ENCODE measurements at places on chromosomes 2 and 18.

- DNase-seq = no peak
These were observed 80.7 kb upstream of the ITGA4 start for GRCh38 chr2:181376442-181376841.

DNA sequence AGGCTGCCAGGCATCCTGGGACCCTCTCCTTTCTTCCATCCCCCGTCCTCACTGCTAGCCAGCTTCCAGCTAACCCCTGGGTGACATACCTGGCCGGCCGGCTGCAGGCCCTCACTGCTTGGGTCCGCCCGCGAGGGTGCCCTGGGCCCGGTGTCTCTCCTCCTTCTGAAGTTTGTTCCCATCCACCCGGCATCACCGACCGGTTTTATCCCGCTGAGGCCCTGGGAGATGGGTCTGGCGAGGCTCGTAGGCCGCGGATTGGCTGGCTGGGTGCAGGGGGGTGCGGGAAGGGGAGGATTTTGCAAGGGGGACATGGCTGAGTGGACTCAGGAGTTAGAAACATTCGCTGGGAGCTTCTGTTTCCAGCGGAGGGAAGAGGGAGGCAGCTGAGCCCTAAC is at the start of gene PAX8:
TSS of gene PAX8 (minus strand) at position 180 of the 398 bp plus-strand sequence. CDS start 527 bp downstream, outside the sequence.
- DNase-seq = no peak

DNA sequence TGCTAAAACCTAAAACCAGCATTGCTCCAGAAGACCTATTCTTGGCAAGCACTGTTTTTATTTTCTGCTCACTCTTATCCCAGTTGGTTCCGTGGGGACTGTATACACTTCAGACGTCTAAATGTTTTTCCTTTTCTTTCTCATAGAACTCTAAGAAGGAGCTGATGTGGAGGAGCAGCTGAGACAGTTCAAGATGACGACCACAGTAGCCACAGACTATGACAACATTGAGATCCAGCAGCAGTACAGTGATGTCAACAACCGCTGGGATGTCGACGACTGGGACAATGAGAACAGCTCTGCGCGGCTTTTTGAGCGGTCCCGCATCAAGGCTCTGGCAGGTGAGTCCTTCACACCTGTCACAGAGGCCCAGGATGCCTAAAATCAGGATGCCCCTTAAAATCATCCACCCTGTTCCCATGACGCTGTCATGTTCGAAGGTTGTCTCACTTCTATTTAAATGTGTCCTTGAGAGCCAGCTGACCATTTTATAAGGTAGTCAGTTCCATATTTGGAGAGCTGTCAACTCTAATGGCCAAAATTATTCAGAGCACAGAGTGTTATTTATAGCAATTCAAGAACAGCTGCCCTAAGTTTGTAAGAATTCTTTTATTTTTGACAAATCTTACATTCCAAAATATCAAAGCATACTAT is 70.2 kb downstream of the SPTBN1 start:
- DNase-seq = no peak

- no peak for DNase-seq
These were observed 56.2 kb upstream of the ROCK1 start for GRCh38 chr18:21167641-21168377.

DNA sequence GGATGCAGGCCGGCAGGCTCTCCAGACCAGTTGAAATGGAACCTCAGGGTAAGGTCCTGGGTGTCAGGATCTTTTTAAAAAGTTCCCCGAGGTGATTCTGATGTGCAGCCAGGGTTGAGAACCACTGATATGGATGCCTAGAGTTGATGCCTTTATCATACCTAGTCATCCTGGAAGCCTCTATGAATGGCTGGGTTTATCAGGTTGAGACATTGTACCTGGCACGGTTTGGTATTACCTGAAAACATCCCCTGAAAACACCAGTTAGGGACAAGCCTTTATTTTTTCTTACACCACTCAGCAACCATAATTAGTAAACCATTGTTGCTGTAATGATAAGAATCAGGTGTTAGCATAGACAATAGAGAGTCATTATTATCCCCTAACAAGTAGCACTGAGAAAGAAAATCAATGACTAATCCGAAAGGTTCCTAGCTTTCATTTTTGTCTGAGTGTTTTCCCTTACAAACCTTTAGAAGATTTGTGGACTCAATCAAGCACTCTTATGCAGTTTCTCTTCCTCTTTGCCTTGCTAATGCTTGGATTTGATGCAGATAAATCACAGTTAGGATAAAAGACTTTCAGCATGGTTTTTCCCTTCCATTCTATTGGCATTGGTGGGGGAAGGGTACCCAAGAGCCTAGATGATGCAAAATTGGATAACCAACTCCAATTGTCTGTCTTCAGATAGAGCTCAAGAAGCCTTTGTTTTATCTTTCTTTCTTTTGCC is 116.5 kb upstream of the LYPD6 start:
- DNase-seq = no peak

- no peak for DNase-seq
These were observed 145.0 kb upstream of the LTBP1 start for GRCh38 chr2:32801741-32802140.

DNA sequence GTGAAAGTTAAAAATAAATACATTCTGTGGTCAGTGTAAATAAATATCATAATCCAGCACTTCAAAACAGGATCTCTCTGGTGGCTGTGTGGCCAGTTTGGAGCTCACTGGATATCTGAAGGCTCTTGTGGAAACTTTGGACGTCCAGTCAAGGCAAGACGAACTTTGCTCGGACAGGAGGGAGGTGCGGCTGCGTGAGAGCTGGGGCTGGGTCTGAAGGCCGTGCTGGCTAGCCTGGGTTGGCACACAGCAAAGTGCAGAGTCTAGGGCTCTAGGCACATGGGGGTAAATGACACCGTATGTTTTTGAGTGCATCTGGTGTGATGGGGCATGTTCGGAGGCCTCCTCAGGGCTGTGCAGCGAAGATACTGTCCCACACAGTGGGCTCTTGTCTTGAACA is 78.9 kb upstream of the TXNDC2 start:
- no peak for DNase-seq

GRCh38 chr18:77013811-77014521 is 118.6 kb downstream of the MBP start:
- no peak for DNase-seq

DNA sequence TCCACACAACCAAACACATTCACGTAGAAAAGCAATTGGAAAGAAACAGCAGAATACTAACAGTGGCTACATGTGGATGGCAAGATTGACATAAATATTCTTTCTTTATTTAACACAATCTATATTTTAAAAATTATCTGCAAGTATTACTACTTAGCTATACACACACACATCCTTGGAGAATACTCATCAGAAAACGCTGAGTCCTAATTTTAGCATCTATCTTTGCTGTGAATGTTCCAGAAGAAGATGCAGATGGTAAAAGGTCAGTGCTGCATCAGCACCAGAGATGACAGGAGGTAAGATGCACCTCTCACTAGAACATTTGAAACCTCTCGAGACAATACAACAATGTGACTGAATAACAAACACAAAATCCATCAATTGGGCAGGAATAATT is 148.5 kb downstream of the L3MBTL4 start:
- DNase-seq = no peak

DNA sequence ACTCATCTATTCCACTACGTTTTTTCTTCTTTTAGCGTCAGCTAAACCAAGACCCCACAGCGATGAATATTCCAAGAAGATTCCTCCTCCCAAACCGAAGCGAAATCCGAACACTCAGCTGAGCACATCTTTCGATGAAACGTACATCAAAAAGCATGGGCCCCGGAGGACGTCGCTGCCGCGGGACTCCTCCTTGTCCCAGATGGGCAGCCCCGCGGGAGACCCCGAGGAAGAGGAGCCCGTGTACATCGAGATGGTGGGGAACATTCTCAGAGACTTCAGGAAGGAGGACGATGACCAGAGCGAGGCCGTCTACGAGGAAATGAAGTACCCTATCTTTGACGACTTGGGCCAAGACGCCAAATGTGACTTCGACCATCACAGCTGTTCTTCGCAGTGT is 182.4 kb downstream of the NYAP2 start:
- DNase-seq = no peak

DNA sequence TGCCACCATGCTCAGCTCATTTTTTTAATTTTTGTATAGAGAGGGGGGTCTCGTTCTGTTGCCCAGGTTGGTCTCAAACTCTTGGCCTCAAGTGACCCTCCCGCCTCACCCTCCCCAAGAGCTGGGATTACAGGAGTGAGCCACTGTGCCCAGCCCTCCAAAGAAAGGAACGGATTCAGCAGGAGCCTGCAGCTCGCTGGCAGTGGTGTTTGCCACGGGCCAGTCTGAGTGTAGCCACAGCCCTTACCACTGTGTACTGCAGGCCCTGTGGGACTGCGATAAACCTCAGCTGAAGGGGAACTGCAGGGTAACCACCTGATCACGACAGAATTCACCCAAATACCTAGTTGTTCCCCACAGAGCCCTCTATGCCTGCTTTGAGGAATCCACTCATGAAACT is 6.8 kb downstream of the COPS9 start:
- DNase-seq = no peak

- no peak for DNase-seq
These were observed 18.4 kb upstream of the MTERF4 start for GRCh38 chr2:241120440-241120839.

DNA sequence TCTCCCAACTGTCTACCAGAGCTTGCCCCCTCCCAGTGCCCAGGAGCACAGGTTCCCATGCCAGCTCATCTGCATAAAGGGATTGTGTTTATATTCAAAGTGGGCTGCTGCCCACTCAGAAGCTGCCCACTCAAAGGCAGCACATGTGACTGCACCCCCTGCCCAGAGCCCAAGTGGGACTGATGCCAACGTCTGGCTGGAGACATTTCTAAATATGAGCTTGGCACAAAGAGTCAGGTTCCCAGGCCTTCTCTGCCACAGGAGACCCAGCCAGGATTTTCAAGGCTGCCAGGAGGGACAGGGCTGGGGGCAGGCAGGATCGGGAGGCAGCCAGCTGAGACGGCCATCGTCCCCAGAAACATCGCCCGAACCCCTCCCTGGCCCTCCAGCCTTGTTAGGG is 67.1 kb downstream of the ZBTB7C start:
- DNase-seq = no peak

DNA sequence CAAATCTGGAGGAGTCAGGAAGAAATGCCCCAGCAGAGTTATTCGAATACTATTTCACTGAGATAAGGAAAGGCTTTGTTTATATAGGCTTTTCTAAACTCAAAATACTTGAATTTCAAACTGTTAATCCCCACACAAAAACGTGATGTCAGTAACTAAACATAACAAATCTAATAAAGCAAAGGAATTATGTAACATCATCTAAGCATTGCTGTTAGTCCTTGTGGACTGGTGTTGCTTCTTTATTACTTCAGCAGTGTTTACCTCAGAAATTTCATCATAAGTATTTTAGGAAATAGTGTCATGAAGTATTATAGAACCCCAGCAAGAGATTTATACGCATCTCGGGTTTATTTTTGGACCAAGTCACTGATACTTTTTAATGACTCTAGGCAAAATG is 19.7 kb upstream of the SANBR start:
- no peak for DNase-seq

DNA sequence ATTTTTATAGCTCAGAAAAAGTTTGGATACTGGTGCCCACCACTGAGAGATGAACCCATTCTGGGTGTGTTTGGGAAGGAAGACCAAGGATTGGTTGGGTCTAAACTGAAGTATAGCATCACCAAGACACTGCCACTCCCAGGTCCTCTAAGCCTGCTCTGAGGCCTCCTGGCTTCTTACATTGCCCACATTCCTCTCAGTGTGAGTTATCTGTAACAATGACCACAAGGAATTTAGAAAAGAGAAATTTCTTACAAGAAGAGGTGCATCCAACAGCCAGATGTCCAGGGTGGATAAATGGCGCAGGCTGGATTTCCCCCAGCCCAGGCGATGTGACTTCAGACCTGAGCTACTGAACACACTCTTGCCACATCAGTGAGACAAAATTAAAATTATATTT is 1.6 kb upstream of the GPR45 start:
- no peak for DNase-seq

- DNase-seq = no peak
These were observed 260.6 kb downstream of the PRKCE start for GRCh38 chr2:45912109-45912508.

DNA sequence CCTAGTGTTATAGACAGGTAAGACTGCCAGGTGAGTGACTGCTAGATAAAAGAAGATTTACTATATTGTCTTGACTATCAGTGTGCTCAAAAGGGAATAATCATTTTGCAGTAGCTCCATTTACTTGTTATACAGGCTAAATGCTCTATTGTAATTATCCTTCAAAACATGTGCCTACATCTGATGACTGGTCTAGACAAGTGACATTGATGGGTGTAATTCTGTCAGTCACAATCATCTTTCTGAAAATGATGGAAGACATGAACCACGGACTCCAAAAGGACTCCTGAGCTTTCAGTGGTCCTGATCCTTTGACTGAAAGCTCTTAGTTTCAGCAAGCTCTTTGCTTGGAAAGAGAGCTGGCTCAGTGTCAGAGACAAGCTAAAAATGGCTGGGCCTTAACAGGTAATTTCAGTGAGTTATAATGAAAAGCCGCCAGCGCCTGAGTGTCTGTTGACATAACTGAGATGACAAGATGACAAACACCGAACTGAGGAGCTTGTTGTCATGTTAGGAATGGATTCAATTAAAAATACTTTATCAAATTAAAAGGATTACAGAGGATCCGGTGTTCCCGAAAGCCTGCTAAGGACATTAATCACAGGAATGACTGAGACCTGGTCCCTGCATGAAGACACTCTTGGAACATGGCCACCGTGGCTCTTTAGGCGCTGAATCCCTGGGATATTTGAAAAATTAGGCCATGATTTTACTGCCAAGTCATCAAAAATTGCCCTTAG is 141.7 kb downstream of the CMPK2 start:
- DNase-seq = no peak

Data from activated naive CD4-positive, alpha-beta T cell treated with anti-CD3 and anti-CD28 coated beads, Interleukin-2, amount 10 ng/mL, durations not matched to agents 7 days and 5 days (primary cell).